ENCODE measurements at places on chromosomes 16 and 17.

DNA sequence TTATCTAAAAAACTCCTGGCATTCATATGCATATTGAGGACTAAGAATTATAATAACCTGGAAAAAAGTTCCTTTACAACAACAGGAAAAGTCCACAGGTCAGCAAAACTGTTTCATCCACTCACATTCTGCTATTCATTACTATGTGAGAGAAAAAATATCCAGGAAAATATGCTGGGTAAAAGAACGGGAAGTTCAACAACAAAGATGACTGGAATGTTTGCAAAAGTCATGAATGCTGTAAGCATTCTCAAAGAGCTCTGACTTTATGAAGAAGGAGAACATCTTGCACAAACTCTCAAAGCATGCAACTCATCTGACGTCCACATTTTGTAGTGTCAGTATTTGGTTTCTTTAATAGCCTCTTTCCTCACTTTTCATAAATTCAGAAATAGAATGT is 56.9 kb upstream of the ALDH3A1 start:
- no peak for DNase-seq

DNA sequence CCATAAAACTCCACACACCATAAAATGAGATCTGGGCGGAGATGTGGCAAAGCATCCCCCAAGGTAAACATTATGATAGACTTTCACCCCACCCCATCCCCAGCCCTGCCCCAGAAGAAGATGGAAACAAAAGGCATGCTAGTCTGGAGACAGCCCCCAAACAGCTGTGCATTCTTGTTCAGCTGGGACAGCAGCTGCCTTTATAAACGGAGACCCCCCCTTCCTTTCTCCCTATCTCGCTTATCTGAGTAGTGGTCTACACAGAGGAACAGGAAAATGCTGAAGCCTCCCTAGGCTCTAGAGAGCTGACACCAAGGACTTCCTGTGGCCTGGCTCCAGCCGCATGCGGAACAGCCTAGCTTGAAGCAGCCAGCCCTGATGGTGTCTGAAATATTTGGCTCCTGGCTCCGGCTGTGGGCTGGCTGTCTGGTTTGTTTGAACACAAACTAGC is 190.3 kb upstream of the ANKFN1 start:
- no peak for DNase-seq

DNA sequence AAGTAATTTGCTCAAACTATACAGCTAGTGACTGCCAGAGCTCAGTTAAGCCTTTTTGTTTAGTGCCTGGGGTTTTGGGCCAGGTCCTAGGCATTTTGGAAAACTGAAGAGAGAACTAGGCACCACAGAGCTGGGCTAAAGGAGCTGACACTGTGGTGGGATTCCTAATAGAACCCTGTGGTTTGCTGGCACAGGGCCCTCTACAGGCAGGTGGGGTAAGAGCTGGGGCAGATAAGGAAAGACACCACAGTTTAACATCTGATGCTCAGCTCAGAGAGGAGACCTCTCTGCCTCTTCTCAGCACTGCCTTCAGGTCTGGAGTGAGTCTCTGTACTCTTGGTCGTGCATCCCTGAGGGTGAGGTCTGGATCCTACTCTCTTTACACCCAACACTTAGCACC is 121.2 kb downstream of the SNX11 start:
- DNase-seq = no peak

DNA sequence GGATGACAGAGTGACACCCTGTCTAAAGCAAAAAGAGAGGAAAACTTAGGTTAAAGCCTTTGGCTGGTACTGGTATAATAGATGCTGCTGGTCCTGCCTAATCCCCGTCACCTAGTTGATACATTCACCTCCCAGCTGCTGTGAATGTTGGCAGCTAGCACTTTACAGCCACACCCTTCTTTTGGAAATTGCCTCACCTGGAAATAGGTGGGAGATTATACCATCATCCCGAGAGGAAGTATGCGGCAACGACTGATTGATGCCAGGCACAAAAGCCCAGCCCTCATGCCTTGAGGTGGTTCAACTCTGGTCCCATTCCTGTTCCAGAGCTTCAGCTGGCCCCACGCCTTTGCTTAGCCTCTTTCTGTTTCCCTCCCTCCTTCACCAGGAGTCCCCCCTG is 53.2 kb upstream of the SIAH1 start:
- DNase-seq = no peak

Data from RCC 7860 (cell line).